ENCODE measurements at places on chromosomes 5 and 9. TPM values are rescaled to one million over a fixed set of nuclear protein-coding genes. Genes with fewer than 3 reads are reported as not detected.

GRCh38 chr9:132040808-132041207 lies 38.9 kb downstream of the MED27 start:
- H3K27ac ChIP-seq, result no peak overlapping the region
- no peaks in the 10 kb centered on the region for H3K4me1 ChIP-seq
- H3K27me3 ChIP-seq, result no peaks in the 10 kb centered on the region

GRCh38 chr9:123654994-123655637 lies 274.8 kb downstream of the DENND1A start:
- H3K4me1 ChIP-seq, result no peaks in the 10 kb centered on the region
- H3K27ac ChIP-seq, result no peak overlapping the region
- no peaks in the 10 kb centered on the region for H3K27me3 ChIP-seq
- H3K36me3 ChIP-seq, result peaks cover 3% of the 10 kb centered on the region
- no peak overlapping the region for H3K4me3 ChIP-seq
- DNase-seq, result no peak

Gene PIP5K1B
- total RNA-seq, result 0.47 TPM

Gene PCA3
- total RNA-seq, result not detected

Gene MARVELD2
- total RNA-seq, result 0.52 TPM
